Hematopoietic multipotent progenitor cell treated with erythropoietin and hydrocortisone succinate and interleukin-3 and kit ligand, for 15 days (in vitro differentiated cells): ENCODE measurements at places on chromosomes 3 and 15.

DNA sequence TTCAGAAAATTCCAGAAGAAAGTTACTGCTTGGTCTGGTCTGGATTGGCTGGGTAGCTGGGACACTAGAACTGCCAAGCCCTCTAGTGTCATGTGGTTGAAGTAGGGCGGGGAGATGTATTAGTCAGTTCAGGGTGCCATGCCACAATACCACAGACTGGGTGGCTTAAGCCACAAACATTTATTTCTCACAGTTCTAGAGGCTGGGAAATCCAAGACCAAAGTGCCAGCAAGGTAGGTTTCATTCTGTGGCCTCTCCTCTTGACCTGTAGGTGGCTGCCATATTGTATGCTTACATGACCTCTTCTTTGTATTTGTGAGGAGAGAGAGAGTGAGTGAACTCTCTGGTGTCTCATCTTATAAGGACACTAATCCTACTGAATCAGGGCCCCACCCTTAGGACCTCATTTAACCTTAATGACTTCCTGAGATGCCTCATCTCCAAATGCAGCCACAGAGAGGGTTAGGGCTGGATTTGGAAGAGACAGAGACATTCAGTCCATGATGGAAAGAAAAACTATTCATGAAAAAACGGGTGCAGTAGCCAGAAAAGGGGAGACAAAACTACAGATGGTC lies 18.1 kb upstream of the ZSCAN2 start:
- no peak for DNase-seq

DNA sequence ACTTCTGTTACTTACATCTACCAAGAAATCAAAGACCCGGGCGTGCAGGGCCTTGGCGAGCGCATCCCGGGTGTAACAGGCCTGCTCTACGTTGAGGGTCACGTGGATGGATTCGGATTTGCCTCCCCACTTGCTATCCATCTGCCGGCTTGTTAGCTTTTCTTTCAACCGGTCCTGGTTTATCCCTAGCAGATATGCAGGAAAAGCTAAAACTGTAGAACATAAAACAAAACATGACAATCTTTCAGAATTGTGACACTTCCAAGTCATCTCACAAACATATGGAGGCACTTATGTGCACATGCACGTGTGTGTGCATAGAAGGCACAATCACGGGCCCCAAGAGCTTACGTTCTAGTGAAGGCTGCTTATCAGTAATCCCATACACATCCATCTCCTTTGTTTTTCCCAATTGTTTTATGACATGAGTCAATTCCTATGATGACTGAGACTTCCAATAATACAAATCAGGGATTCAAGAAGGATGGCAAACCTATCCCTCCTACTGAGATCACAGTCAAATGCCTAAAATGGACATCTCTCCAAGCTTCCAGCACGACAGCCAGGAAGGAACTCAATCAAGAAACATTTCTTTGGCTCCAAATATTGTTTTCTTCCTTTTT lies 11.3 kb downstream of the LDHAL6B start:
- no peak for DNase-seq

DNA sequence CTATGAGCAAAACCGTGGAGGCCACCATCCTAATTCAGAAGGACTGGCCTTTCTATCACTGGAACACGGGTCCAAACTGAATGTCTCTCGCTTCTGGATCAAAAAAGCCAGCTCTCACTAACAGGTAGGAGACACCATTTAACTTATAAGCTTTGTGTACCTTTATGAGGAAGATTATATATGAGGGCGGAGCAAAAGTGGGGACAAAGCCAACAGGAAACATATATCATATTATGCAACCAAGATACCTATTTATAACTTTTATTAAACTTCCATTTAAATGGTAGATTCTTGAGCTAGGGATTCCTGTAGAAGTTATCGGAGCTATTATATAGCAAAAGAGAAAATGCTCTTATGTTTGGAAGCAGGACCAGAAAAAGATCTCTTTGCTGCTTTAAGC lies 78.4 kb downstream of the IGF2BP2 start:
- DNase-seq, result no peak

GRCh38 chr15:67774626-67775025 lies 50.7 kb upstream of the SKOR1 start:
- no peak for DNase-seq
